ENCODE measurements at places on chromosomes 5 and 9. TPM values are rescaled to one million over a fixed set of nuclear protein-coding genes. Genes with fewer than 3 reads are reported as not detected.
A peak's percentile ranks its signal among the peaks of the same experiment; 100 is the strongest.

DNA sequence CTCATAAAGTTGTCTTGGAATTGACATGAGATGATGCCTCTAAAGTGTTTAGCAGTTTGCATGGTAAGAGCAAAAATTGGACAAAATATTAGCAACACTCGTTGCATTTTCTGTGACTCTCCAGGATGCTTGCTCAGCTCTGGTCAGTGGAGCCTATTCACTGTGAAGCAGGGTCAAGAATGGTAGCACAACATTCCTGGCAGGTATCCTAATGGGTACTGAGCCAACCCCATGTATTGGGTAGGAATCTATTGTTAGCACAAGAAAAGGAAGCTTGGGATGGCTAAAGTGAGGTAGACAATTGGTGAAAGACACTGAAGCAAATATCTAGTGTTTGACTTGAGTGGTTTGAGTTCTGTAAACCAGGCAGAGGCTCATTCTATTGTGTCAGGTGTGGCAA lies 10.4 kb upstream of the ACTBL2 start:
- no peak for DNase-seq

Gene ABO
- 0.40 TPM for total RNA-seq

GRCh38 chr9:20786807-20787206 lies 102.7 kb downstream of the FOCAD start:
- no peak for DNase-seq

GRCh38 chr9:130042406-130042884 lies 544 bp downstream of the FNBP1 start:
- DNase-seq: no peak

Gene PCDHGA7
- total RNA-seq: 6.6 TPM

DNA sequence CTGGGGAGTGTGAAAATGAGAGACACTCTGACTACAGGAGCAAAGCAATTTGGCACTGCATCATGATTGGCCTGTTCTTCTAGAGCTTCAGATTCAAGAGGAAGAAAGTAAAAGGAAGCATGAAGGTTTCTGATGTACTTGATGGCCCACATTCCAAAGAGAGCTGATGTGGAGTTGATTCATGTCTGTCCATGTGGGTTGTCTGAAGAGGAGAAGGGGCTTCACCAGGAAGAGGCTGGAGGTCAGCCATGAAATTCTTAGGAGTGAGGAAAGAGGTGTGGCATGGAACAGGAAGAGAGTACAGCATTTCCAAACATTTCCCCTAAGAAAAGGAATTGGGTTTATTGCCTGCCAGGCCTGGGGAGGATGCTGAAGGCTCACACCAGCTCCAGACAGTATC lies 70.7 kb downstream of the PTCD2 start:
- DNase-seq: no peak

DNA sequence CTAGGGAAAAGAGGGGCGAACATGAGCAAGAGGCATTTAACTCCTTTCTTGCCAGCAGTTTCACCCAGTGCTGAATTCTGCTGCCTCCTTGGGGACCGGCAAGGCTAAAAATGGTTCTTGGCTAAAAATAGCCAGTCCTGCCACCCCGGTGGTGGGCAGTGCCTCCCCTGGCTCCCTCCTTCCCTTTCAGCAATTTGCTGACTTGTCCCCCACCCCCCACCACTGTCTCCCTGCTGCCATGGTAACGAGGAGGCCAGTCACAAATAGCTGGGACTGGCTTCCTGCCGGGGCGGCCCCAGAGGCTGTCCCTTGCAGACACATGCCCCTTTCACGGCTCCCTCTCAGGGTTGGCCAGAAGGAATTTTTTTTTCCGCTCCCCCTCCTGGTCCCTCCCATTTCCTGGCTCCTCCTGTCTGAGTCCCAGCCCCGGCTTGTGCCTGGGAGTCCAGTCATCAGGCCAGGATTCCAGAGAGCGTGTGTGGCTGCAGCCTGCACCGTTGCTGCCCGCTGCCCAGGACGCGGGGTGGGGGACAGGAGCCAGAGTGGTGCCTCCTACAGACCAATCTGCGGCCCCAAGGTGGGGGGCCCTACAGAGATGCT lies 130.3 kb downstream of the RGS3 start:
- DNase-seq: peak; percentile 91

Gene SLC23A1
- total RNA-seq: 0.40 TPM

GRCh38 chr5:53089481-53089991 lies 20.0 kb downstream of the MOCS2 start:
- DNase-seq: peak; percentile 73

DNA sequence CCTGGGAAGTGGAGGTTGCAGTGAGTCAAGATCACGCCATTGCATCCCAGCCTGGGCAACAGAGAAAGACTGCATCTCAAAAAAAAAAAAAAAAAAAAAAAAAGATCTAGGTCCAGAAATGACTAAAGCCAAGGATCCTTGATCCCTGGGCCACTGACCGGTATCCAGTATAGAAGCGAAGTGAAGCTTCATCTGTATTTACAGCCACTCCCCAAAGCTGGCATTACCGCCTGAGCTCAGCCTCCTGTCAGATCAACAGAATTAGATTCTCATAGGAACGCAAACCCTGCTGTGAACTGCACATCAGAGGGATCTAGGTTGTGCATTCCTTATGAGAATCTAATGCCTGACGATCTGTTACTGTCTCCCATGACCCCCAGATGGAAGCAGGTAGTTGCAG lies 9.3 kb downstream of the CSNK1A1 start:
- no peak for DNase-seq

Gene SLC34A3
- not detected for total RNA-seq

DNA sequence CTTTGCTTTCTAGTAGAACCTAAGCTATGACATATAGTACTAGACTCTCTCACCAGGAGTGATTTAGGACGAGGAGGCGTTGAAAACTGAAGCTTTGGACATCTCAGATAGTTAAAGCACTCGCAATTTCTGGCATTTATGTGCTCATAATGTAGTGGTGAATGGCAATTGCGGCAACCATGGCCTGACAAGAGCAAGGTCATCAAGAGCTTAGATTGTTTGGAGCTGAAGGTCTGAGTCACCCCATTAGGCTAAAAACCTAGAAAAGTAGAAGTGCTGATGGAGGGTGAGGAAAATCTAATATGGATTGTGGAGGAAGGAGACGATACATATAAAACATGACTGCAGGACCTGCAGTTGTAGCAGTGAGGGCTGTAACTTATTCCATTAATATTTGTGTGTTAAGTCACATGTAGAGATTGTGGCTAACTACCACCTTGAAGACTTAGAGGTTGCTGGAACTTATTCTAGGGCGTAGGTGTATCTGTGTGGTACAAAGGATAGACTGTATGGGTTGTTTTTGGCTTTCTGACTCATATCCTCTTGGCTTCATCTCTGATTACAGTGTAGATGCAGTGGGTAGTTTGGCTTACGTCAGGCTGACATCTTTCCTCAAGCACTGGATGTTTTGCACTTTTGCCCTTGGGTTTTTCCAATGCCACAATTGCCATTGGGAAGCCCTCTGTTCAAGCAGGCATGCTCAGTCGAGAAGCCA lies 138.9 kb upstream of the CDKN2B start:
- no peak for DNase-seq

DNA sequence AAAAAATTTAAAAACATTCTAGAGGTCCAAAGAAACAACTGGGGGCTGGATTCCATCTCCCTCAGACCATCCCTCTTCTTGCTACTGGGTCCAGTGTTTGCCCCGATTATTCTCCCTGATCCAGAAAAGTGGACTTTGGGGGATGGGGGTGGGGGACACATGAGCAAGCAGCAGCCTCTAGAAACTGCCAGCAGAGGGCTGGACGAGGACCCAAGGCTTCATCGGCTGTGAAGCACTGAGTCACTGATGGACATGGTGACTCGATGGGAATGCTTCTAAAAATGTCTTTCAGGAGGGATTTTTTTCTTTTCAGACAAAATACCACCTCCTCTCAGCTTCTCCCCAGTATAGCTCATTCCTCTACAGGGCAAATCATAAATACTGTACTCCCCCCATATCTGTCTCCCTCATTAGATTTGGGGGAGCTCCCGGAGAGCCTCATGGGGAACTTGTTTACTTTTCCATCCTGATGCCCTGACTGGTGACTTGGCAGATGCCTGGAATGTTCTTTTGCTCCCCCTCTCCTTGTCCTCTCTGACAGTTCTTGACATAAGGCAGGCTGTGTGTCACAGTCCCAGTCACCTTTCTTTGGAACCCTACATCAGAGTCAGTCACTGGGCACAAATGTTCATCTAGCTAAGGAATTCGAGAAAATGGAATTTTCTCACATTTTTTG lies 67.2 kb upstream of the STC2 start:
- no peak for DNase-seq

DNA sequence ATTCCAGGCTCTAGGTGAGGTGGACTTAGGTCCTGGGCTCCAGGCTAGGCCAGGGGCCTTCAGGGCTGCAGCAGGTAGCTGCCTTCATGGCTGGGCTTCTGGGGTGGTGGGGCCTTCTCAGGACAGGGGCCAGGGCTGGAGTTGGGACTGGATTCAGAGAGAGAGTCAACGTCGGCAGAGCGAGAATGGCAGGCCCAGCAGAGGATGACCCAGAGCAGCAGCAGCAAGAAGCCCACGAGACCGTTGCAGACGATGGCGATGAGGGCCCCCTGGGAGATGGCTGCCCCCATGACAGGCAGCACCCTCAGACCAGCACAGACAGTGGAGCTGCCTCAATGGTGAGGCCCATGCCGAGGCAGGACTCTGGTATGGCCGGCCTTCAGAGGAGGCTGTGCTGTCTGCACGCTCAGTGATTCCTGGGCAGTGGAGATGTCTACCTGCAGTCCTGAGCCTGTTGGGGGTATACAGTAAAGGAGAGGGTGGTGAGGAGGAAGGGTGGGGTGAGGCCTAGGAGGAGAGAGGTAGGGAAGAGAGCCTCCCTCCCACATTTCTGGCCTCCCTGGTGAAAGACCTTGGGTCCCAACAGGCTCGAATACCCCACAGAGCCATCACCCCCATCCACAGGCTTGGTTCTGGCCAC lies 1.3 kb downstream of the ENHO start:
- no peak for DNase-seq

- no peak for DNase-seq
Measured at GRCh38 chr9:112072721-112073638, 102.1 kb downstream of the SUSD1 start.

DNA sequence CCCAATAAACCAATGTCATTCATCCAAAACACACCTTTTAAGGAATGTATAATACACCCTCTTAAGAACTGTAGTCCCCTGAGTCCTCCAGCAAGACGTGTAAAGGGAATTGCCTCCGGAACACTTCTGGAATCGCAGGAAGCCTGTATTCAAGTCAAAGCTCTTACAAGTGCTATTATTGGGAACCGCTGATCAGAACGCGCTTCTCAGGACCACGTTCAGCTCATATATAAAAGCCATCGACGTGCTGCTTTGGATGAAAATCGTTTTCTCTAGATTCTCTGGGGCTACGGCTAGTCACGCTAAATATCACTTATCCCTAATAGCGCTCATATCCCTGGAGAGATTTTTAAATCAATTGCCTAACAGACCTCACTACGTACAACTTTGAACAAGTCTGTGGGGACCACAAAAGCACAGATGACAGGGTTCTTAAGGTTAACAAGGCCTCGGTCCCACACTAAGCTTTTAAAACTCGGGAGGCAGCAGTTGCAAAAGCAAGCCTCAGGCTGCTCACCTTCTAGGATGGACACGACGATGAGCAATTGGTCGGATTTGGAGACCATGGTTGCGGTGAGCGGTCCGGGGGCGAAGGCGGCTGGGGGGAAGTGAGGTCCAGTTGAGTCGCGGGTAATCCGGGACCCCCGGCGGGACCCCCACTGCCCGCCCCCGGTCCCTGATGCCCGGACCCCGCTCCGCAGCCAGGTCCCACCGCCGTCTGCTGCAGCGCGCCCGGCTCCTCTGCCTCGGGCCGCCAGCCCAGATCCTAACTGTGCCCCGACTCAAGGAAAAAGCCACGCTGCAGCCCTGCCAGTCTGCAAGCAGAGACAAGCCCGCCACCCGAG lies 548 bp downstream of the CEP120 start:
- DNase-seq: peak; percentile 40

- DNase-seq: no peak
Measured at GRCh38 chr5:76469656-76470290, 66.7 kb downstream of the IQGAP2 start.

Gene TMEM215
- 0.44 TPM for total RNA-seq

DNA sequence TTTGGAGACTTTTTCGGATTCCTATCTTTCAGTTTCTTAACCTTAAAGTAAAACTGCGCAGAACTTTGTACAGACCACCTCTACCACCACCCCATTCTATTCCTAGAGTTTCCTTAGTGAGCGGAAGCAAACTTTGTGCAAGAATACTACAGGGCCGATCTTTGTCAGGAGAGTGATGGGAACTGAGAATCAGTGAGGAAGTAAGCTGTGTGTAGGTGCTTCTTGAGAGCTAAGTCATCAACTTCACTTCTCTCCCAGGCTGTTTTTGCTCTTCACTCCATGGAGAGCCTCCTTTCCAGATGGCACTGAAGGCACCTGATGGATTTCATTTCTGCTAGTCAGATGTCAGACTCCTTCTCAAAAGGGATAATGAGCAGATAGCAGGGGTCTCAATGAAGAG lies 127.3 kb downstream of the SPATA31D1 start:
- no peak for DNase-seq

DNA sequence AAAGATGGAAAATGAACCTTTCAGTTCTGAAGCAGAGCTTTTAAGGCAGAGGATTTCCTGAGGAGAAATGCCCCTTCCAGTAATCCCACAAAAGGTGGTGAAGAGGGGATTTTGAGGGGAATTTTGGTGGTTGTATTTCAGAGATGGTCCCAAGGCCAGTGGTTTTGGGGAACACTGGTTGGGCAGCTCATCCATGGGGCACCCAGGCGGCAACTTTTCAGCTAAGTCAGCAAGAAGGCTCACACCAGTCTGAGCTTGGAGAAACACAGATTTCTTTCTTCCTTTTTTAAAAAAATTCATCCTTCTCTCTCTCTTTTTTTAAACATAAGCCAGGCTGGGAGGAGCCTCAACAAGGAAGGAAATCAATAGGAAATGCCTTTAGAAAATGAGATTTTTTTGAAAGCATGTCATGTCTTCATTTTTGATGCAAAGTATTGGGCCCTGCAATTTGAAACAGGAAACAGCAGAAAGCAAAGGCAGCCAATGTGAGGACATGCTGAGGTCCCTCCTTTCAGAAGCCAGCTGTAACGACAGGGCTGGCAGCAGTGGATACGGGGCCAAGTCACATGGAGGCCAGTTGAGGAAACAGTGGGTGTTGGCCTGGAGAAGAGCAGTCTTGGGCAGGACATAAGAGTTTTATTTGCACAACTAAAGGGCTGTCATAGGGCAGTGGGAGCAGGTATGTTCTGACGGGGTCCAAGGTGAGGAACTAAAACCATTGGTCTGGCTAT lies 155.3 kb upstream of the KLF4 start:
- no peak for DNase-seq

DNA sequence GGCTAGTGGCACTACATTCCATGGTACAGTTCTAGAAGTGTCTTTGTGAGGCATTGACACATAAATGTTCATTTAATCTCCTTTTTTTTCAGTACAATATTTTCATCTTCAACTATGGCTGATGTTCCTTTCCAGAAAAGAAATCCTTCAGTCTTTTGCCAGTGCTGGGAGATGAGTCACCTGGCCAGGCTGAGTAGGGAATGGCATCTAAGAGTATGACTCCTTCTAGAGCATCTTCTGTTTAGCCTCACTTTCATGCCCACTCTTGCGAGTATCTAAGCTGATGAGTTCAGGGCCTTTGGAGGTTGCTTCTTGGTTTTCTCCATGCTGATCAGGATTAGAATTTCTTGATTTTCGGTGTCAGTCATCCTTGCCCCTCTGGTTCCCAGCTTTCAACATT lies 124.4 kb downstream of the SLC28A3 start:
- DNase-seq: no peak

Measured in spinal cord (tissue), 10 donors.